ENCODE measurements at places on chromosomes 4 and X.

GRCh38 chr4:167614866-167615265 is 380.6 kb upstream of the SPOCK3 start:
- DNase-seq: no peak

DNA sequence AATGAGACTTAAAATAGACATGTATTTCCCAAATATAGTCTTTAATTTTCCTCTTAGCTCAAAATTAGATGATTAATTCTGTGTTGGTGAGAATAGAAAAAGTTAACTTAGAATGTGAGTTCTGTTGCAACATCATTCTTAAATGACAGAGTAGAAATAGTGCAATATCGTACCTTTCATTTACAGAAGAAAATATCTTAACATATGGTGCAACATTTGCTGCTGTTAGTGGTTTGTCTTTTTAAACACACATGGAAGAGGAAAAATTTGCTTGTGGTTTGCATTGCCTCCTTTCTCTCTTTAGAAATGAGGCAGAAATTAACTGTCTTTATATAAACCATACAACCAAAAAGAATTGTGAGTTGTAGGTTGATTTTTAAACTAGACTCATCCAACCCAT is 39.3 kb upstream of the FHDC1 start:
- DNase-seq: no peak

DNA sequence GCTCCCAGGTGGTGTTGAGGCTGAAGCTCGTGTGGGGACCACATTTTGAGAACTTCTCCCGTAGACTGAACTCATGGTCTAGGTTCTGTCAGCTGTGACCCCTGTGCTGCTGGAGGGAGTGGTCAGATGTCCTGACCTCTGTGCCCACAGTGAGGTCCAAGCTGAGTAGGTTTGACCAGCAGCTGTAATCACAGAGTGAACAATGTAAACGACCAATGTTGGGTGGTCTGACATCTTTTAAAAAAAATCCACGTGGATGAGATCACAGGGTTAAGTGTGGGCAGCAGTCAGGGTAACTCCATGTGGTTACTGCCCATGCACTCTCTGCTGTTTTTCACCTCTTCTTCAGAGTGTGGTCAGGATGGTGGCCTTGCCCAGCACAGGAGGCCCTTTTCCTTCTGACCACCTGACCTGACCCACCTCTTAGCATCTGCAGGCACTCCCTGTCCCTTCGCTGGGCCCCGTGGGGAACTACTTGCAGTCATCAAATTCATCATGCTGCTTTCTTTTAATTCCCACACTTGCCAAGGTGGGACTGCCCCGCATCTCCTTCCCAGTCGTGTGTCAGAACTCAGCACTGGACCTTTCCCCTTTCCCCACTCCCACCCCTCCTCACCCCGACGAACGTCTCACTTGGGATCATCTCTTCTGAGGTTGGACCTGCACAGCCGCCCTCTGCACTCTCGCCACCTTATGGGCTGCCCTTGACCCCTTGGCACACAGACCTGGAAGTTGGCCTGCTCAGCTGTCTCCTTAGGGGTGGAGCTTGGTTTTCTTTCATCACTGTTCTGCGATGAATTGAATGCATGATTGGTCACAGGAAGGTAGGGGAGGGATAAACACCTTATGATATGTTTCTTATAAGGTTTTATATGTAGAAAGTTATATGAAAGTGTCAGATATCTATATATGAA is 120.1 kb downstream of the PTTG2 start:
- DNase-seq: no peak

DNA sequence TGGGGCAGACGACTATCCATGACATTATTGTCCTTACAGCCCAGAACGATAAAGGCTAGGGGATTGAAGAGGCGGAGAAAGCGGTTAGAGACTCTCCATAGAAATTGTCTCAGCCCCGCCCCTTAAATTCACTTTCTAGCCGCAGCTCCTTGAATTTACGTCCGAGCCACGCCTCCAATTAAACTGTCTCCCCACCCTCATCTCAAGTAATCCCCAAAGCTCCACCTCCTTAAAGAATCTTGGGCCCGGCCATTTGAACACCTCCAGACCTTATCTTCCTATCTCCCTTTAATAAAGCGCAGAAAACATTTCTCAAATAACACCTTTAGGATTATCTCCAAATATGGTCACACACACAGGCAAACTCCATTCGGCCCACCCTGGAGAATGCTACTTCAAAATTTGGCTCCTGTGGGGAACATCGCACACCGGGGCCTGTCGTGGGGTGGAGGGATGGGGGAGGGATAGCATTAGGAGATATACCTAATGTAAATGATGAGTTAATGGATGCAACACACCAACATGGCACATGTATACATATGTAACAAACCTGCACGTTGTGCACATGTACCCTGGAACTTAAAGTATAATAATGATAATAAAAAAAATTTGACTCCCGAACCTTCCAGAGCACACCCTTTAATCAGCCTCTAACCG is 7.2 kb upstream of the MAGIX start:
- peak; percentile 39 for DNase-seq

DNA sequence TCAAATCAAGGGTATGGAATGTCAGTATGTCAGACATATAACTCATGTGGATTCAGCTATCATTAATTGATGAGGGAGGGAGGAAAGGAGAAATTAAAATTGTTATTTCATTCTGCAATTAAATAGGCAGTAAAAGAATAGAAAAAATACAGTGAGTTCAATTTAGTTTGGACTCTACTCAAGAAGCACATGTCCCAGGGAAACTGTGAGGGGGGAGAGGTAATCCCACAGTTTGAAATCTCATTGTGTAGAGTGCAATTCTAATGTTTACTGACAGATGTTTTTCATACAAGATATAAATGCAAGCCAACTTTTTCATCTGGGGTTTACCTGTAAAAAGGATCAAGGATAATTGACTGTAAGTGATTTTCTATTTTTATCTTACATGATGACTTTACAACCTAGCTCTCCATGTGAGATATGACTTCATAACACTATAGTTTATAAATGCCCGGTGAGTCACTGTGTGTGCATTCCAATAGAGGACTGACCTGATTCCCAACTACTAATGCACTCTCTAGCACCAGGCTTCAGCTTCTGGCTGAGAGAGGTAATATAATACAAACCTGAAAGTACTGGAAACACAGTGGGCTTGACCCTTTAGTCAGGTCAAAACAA is 35.2 kb upstream of the SCD5 start:
- no peak for DNase-seq

- no peak for DNase-seq
Observed at GRCh38 chr4:153426207-153426885, 39.8 kb upstream of the TMEM131L start.

DNA sequence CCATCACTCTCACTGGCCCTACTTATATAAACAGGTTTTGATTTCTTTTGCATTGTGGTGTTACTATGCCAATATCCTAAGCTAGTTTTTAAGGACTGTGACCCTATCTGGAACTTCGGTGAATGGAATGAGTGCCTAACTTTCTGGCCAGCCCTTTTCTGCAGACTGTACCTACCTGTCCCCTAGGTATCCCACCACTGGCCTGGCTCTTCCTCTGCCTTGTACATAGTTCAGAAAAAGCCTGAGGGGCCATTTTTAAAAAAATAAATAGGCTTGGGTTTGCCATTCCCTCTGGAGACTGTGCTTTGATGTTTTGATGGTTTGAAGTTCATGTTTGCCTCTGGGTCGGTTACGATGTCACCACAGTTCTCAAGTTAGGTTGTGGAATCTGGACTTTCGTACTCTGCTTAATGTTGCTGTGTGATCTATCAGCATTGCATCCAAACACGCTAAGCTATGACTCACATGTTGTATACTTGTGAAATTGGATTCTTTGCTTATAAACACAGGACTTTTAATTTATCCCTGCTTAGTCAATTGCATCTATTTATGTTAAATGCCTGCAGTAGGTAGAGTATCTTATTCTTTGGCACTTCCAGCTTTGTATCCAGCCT is 182.0 kb downstream of the ANKRD50 start:
- no peak for DNase-seq

GRCh38 chr4:128907981-128908380 is 98.5 kb downstream of the JADE1 start:
- no peak for DNase-seq

- DNase-seq: no peak
Observed at GRCh38 chr4:48939785-48940184, 33.2 kb upstream of the OCIAD2 start.

- DNase-seq: no peak
Observed at GRCh38 chr4:28176942-28177341, 1316.3 kb downstream of the STIM2 start.

- DNase-seq: no peak
Observed at GRCh38 chr4:143700046-143700415, 444 bp downstream of the FREM3 start.

DNA sequence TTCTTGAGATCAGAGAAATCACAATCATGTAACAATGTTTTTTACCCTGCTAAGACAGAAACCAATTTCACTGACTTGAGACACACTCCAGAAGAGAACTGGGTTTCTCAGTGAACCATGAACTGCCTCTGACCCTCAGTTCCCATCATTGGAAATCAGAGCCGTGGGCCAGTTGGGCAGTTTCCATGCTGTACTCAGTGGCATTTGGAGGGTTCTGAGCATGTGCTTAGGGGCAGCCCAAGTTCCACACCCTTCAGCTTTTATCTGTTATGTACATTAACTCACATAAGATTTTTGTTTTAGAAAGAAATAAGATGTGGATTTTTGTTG is 77.9 kb downstream of the BTC start:
- no peak for DNase-seq

DNA sequence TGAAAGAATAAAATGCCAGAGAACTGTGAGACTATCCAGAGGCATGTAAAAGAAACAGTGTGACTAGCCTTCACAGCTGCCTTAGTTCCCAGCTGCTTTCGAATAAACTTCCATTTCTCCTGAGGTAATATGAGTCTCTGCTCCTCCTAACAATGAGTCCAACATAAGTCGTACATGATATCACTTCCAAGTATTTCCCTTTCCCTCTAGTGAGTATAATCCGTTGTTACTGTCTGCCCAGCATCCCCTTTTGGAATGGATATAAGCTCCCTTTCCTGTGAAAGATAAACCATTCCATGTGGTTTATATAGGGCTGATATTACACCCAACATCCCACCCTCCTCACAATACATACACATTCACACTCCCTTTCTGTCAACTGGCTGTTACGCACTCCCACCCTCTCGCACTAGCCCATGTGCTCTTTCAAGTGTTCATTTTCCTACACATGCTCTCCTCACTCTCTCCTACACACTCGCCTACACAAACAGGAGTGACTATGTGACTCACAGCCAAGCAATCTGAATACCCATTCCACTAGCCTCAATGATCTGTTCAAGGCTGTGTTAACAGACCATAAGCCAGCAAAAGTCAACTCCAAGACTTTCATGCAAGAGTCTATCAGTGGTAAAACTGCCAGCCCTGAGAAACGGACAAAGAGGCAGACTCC is 5.0 kb downstream of the NAF1 start:
- DNase-seq: no peak

- no peak for DNase-seq
Observed at GRCh38 chrX:13550346-13550745, 19.1 kb upstream of the EGFL6 start.

GRCh38 chr4:1202526-1203011 is 30.2 kb upstream of the SPON2 start:
- no peak for DNase-seq

DNA sequence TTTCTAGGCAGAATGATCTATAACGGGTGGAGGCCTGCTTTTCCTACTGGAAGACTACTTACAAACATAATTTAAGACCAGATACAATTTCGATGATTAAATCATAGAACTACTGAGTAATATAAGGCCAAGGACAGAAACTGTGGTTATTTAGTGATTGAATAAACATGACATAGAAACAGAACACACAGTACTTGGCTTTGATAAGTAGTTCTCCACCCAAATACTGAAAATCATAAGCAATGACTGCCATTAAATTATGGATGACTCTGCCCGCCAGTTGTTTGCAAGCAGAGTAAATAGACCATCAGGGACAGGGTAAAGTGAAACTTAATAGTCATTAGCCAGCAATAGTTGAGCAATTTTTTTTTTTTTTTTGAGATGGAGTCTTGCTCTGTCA is 17.2 kb upstream of the SMIM14 start:
- DNase-seq: no peak

DNA sequence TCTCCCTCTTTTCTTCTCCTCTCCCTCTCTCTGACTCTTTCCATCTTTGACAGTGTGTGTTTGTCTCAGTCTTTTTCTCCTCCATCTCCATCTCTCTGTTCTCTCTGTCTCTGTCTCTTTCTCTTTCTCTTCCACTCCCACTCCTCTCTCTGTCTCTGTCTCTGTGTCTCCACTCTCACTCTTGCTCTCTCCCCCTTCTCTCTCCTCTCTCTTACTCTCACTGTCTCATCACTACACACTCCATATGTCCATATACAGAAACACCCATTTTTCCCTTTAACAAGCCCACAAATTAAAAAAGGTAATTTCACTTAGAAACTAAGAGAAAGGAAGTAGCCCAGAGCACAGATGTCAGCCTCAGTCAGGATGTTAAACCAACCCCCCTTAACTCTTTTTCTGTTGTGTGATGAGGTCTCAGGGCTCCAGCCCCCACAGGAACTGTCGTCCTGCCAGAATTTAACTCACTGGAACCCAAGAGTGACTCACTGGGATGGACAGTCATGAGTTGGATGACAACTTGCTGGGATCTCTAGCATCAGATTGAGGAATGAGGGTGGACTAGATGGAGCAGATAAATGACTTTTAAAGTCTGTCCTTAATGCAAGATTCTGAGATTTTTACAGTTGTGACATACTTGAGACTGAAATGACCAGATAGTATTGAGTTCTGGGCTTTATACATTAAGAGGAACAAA is 27.5 kb downstream of the OTUD6A start:
- DNase-seq: no peak

DNA sequence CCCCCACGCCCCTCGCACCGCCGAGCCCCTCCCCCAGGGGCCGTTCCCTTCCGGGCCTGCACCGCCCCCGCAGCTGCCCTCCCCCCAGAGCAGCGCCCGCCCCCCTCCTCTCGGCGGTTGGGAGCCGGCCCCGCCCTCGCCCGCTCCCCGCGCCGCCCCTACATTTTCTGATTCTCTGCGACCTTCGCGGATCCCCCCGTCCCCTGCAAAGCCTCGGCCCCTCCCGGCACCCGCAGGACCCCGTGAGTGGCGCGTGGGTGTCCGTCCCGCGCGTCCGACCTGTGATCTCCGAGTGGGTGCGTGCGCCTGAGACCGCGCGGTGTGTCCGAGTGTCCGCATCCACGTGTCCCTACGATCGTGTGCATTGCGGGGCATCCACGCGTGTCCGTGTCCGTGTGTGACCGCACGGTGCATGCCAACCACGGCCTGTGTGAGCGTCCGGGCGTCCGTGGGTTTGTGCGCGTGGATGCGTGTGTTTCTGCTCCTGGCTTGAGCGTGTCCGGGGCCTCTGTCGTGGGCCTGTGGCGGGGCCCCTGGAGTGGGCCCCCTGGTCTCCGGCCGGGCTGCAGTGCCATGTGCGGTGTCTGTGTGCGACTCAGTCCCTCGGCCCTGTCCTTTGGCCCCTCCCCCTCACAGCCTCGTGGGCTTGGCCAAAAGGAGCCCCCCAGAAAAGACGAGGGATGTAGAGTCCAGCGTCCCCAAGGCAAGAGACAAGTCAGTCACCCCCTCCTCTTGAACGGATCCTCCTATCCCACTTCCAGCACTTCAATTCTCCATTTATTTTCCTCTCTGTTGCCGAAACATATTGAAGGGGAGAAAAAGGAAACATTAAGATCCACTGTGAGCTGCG is 8.8 kb upstream of the NKX1-1 start:
- DNase-seq: no peak

GRCh38 chr4:125390727-125391126 is 76.0 kb downstream of the FAT4 start:
- DNase-seq: no peak

GRCh38 chr4:152424396-152424795 is 111.5 kb downstream of the FBXW7 start:
- no peak for DNase-seq

GRCh38 chr4:180057891-180058671 is 2185.1 kb upstream of the TENM3 start:
- DNase-seq: peak; percentile 10

GRCh38 chr4:107379054-107379869 is 340.8 kb downstream of the PAPSS1 start:
- no peak for DNase-seq
